RWPE2 (cell line): ENCODE measurements at places on chromosomes 1 and 21.

- DNase-seq: no peak
Observed at GRCh38 chr1:208600456-208601190, 356.4 kb upstream of the PLXNA2 start.

DNA sequence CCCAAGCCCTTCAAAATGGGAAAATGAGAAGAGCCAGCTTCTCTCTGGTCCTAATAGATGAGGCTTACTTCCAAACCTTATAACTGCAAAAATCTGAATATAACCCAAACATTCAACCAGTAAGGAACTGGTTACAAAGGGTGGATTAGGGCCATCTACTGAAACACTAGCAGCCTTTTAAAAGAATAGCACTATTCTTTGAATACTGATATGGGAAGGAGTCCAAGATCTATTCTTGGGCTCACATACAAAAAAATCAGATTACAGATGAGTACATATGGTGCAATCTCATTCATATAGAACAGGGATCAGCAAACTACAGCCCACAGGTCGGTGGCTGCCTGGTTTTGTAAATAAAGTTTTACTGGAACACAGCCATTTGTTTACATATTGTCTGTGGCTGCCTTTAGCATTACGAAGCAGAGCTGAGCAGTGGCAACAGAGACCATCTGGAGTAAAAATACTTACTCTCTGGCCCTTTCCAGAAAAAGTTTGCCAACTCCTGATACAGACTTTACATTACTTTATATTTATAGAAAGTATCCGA is 167.7 kb downstream of the ZSCAN20 start:
- DNase-seq: no peak

DNA sequence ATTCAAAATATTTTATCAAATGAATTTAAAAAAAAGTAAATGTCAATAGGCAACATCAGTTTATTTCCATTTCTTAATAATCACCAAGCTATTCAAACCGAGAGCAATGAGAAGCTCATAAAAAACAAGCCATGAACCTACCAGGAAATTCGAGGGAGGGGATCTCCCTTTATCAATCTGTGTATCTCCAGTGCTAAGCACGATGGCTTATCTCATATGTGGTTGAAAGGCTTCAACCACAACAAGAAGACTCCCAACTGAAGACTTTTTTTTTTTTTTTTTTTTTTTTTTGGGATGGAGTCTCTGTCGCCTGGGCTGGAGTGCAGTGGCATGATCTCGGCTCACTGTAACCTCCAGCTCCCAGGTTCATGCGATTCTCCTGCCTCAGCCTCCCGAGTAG is 833.3 kb downstream of the USP25 start:
- no peak for DNase-seq

DNA sequence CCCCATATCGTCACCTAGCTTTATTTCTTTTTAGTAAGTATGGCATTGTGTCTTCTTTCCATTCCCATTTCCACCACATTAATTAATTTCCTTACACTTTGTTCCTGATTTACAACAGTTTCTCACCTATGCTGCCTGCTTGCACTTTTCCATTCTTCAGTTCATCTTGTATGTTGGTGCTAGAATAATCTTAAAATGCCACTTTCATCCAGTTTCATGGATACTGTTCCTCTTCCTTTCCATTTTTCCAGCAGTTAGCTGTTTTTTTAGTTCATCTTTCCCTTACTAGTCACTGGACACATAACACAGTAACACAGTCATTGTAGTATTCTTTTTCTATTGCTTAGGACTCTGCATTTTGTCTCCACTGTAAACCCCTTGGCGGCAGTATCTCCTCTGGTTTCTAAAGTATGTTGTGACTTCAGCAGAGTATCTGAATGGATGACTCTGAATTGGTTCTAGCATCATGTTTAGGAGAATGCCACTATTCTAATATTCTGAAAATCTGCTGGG is 2.1 kb downstream of the CDC7 start:
- DNase-seq: no peak

DNA sequence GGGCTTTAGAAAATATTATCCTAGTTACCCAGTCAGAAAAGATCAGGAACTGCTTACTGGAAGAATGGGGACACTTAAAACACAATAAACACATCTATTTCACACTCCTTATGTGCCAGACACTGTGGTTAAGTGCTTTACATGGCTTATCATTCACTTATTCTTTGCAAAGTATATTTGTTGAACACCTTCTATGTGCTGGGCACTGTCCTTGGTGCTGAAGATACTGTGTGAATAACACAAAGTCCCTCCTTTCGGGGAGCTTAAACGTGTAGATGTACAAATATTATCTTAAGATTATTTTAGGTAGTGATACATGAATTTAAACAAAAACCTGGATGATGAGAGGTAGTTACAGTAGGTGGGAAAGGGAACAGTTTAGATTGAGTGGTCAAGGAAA is 169.3 kb downstream of the ST6GALNAC5 start:
- DNase-seq: no peak

DNA sequence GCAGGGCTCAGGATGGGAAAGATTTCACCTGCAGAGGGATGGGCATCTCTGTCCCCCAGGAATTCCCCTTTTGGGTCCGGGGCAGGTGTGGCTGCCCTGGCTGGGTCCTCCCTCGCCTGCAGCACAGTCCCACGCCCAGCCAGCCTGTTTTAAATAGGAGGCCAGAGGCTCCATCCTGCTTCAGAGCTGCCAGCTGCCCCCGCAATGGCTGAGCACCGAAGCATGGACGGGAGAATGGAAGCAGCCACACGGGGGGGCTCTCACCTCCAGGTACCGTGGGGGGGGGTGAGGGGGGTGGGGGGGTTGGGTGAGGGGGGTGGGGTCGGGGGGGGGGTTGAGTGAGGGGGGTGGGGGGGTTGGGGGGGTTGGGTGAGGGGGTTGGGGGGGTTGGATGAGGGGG is 3.6 kb downstream of the SCNN1D start:
- no peak for DNase-seq

GRCh38 chr1:14529475-14529874 is 69.0 kb upstream of the KAZN start:
- DNase-seq: no peak

GRCh38 chr1:184768467-184768866 is 13.8 kb upstream of the EDEM3 start:
- no peak for DNase-seq

- no peak for DNase-seq
Observed at GRCh38 chr1:185998391-185998790, 264.2 kb downstream of the HMCN1 start.

DNA sequence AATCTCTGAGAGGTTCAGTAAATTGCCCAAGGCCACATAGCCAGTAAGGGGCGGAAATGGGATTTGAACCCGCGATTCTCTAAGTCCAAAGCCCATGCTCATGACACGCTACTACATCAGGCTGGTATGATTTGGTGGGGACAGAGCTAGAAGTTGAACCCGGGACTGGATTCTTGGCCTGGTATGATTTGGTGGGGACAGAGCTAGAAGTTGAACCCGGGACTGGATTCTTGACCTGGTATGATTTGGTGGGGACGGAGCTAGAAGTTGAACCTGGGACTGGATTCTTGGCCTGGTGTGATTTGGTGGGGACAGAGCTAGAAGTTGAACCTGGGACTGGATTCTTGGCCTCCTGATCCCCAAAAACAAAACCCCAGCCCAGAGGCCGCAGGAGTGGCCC is 23.0 kb downstream of the EPHB2 start:
- DNase-seq: no peak

DNA sequence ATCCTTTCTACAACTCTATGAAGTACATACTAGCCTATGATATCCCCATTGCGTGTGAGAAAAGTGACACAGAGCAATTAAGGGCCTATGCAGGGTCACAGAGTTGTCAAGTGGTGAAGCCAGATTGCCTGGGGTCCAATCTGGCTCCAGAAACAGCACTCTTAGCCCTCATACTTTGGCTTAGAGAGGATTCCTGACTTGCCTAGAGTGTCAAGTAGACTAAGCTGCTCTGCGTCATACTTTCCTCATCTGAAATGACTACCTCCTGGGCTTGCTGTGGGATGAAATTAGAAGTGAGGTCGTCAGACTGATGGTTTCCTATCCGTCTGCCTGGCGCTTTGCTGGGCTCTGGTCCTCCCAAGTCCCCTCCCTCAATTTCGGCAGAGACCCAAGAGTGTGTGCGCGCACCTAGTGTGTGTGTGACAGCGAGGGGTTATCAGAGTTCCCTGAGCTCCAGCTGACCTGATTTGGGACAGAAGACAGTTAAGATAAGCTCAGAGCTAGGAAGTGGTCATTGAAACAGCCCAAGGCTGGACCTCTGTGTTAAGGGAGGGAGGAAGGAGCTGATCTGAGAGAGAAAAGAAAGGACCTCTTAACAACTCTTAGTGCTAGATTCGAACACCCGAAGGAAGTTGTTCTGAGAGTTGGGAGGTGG is 5.4 kb upstream of the NUAK2 start:
- no peak for DNase-seq

DNA sequence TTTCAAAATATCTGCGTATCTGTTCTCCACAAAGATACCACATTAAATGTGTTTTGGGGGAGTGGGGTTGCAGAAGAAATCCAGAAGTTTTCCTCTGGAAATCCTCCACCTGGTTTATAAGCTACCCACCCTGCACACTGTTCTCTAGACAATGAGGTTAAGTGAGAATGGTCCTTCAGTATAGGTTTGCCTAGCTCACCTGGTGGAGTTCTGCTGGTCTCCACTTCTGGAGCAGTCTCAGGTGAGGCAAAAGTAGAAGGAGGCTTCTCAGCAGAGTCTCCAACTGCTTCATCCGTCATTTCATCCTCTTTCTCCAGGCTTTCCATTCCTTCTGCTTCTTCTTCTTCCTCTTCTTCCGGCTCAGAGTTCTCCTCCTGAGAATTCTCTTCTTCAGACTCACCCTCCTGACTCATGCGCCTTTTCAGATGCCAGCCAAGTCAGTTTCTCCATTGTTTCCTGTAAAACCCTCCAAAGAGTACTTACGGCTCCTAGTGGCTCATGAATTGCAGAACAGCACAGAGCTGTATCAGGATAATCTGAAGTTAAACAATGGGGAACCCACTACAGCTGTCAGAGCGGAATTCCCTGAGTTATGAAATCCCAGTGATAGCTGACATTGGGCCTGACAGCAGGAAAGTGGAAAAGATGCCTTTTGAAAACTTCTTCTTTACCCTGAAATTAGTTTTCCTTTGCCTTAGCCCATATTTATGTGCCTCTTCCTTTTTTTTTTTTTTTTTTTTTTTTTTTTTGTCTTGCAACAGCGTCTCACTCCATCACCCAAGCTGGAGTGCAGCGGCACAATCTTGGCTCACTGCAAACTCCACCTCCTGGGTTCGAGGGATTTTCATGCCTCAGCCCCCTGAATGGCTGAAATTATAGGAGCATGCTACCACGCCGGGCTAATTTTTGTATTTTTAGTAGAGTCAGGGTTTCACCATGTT is 38.5 kb downstream of the MSTO1 start:
- no peak for DNase-seq

- DNase-seq: no peak
Observed at GRCh38 chr1:31768939-31769704, 5.0 kb upstream of the ADGRB2 start.

- no peak for DNase-seq
Observed at GRCh38 chr1:227312361-227313025, 5.8 kb downstream of the CDC42BPA start.

GRCh38 chr1:245370905-245371581 is 216.3 kb downstream of the KIF26B start:
- DNase-seq: no peak

- no peak for DNase-seq
Observed at GRCh38 chr1:12151465-12151864, 15.3 kb upstream of the TNFRSF1B start.

- DNase-seq: no peak
Observed at GRCh38 chr1:234684856-234685255, 74.9 kb upstream of the IRF2BP2 start.

GRCh38 chr21:42414928-42415769 is 11.4 kb downstream of the UBASH3A start:
- peak; percentile 89 for DNase-seq

GRCh38 chr1:92973203-92973897 is 12.1 kb upstream of the DIPK1A start:
- DNase-seq: no peak

DNA sequence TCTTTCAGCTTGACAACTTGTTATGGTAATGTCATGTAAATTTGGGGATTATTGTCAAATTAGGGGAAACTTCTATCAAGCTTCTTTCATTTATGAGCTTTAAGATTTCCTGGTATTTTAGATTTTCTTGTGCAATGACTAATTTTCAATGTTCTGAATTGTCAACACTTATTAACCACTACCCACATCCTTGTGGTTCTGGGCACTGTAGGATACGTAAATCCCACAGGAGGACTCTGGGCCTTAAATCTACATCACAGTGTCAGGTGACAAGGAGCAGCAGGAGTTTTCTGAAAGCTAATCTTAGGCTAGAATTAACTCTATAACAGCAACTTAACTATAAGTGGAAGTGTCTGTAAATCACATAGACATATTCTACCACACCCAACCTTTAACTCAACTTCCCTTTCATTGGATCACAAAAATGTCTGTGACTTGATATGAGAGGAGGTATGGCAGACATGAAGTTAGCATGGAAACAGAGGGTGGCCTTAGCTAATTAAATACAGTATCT is 397.7 kb downstream of the HLX start:
- no peak for DNase-seq

- no peak for DNase-seq
Observed at GRCh38 chr1:158285756-158286241, 3.9 kb upstream of the CD1C start.

DNA sequence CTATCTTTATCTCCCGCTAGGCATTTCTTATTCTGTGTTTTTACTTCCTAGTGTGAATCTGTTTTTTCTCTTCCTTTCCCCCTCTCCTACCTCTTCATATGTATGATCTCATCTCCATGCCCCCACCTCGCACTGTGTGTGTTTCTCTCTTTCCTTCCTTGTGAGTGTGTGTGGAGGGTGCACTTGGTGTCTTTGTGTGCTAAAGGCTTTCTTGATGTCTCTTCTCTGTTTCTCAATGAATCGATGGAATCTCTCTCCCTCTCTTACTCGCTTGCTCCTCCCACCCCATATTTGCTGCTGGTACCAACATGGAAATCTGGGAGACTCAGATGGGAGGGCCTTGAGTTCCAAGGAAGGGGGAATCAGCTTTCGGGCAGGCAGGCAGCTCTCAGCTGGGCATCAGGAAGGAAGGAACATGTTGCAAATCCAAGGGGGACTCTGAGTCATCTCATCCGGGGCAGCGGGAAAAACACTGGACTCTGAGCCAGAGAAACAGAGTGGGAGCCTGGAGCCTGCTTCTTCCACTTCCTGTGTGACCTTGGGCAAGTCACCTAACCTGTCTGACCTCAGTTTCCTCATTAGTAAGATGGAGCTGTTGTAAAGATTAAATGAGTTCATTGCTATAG is 147.5 kb downstream of the PTPRU start:
- no peak for DNase-seq

DNA sequence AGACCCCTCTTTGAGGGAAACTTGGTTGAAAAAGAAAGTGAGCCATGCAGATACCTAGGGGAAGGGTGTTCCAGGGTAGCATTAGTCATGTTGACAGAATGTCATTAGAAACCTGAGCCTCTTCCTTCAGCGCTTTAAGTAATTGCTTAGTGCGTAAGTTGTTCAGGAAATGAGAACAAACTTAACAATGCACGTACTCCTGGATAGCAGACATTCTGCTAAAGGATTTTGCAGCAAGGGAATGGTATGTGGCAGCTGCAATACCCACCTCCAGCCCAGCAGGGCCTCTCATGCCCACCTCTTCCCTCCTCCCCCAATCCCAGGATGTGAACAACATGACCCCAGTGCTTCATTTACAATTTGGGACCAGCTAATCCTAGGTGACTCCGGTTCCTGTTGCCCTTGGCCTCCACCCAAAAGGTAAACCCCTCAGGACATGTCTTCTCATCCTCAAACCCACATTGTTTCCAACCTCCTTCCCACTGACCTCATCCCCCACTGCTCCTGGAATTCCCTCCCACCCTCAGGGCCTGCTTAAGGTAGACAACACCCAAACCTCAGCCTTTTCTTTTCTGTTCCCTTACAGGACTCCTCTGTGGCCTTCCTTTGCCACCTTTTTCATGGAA is 98.0 kb upstream of the BCAR3 start:
- peak; percentile 98 for DNase-seq
